ENCODE measurements at places on chromosomes 1 and 21. TPM values are rescaled to one million over a fixed set of nuclear protein-coding genes. Genes with fewer than 3 reads are reported as not detected.
A peak's percentile ranks its signal among the peaks of the same experiment; 100 is the strongest.

ADAMTS4 gene
- 2.9 TPM for total RNA-seq

TRIM33 gene
- total RNA-seq, result 39.3 TPM

GRCh38 chr1:205970486-205970885 lies 27.2 kb upstream of the SLC26A9 start:
- no peak overlapping the region for H3K27ac ChIP-seq
- no peak for DNase-seq
- no peaks in the 10 kb centered on the region for H3K36me3 ChIP-seq
- no peaks in the 10 kb centered on the region for H3K4me1 ChIP-seq

GRCh38 chr1:12711536-12711935 lies 4.4 kb upstream of the AADACL3 start:
- H3K4me1 ChIP-seq, result no peaks in the 10 kb centered on the region
- DNase-seq, result no peak
- no peak overlapping the region for H3K4me3 ChIP-seq
- no peaks in the 10 kb centered on the region for H3K36me3 ChIP-seq

DNA sequence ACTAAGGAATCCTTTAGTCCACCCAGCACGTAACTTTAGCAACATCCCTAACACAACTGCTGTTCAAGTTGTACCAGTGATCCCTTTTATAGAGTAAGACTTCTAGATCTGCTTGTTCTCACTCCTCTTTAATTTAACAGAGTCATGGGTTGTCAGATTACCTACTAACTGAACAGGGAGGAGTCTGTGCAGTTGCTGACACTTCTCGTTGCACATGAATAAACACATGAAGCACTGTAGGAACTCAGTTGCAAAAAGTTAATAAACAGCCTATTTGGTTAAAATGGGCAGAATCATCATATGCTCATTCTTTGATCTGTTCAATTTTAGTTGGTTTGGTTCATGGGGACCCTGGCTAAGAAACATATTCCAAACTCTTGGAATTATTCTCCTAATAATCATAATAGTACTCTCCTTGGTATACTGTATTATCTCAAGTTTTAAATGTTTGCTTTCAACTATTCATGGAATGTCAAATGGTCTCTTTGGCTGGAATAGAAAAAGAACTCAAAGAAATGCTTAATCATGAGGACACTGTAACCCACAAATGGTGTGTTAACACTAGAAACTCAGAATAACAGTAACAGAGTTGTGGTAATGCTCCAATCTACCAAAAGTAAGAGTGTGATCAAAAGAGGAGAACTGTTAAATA lies 15.6 kb downstream of the PLPPR5 start:
- no peak overlapping the region for H3K27ac ChIP-seq
- no peaks in the 10 kb centered on the region for H3K4me1 ChIP-seq
- H3K4me3 ChIP-seq, result no peak overlapping the region
- H3K27me3 ChIP-seq, result no peaks in the 10 kb centered on the region

DNA sequence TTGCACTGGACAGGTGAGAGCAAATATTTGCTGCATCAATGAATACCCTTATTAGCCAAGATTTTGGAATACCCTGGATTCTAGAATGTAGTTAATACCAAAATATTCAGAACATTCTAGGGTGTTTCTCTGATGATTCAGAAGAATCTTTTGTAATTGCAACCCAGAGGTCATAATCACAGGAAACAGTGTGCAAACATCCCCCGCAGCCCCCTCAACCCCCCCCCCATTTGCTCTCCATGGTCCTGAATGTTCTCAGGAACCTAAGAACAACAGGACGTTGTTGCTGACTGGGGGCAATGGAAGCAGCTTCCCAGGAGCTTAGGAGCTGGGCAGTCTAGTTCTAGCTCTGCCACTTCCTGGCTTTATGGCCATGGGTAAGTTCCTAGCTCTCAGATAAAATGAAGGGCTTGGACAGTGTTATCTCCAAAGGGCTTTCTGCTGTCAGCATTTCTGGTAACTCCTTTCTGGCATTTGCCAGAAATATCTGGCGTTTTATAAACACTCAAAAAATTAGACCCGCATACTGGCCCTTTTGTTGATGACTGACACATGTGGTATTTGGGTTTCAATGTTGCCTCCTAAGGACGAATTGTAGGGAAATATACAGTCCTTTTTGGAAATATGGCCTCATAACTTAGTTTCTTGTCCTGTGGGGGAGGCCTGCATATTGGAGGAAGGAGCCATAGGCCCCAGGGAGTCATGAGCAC lies 178.6 kb downstream of the RRAGC start:
- H3K27ac ChIP-seq, result no peak overlapping the region
- H3K36me3 ChIP-seq, result no peaks in the 10 kb centered on the region
- DNase-seq, result no peak
- no peak overlapping the region for H3K4me3 ChIP-seq

FMO1 gene
- not detected for total RNA-seq

DNA sequence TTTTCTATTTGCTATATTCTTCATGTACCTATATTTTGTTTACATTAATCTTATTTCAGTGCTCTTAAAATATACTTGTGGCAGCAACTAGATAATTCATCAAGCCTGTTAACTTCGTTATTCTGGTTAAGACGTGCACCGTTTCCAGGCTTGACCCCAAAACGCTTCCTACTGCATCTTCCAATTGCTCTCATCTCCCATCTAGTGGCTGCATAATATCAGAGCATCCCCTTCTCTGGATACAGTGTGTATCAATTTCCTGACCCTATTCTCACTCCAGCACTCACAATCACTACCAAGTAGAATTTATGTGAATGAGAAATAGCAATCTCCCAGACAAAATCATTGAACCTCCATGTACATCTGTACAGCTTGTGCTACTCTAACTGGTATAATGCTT lies 1280.3 kb upstream of the B3GALT2 start:
- H3K27ac ChIP-seq, result no peak overlapping the region
- no peaks in the 10 kb centered on the region for H3K4me1 ChIP-seq
- H3K36me3 ChIP-seq, result no peaks in the 10 kb centered on the region
- DNase-seq, result no peak

- no peaks in the 10 kb centered on the region for H3K4me1 ChIP-seq
- H3K27me3 ChIP-seq, result no peaks in the 10 kb centered on the region
- H3K4me3 ChIP-seq, result no peak overlapping the region
- H3K36me3 ChIP-seq, result no peaks in the 10 kb centered on the region
These were observed 112.3 kb downstream of the HLX start for GRCh38 chr1:220991506-220991905.

DNA sequence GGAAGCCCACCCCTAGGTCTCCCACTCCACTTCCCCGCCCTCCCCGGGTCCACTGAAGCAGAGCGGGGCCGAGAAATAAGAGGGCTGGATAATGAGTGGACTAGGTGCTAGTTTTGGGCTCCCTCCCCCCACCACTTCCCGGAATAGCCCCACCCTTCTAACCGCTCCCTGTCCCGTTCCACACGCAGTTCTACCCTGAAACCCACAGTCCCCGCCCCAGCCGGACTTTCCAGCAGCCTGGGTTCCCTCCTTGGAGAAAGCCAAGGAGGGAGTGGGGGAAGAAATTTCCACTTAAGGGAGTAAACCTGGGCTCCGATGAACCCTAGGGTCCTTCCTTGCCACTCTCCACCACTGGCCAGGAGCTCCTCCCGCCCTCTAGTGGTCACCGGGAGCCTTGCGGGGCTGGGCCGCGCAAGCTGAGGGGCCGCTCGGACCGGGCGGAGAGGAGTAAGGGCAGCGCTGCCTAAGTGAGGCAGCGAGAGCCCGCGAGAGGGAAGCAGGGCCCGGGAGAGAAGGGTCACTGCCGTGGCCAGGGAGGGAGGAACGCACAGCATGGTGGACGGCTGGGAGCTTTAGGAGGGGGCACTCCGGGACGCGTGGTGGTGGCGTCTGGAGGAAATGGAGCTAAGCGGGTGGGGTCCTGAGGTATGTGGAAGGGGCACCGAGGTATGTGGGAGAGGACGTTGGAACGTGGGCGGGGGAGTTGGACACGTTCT lies 14.3 kb downstream of the THBS3 start:
- no peaks in the 10 kb centered on the region for H3K36me3 ChIP-seq
- peak; percentile 58 for DNase-seq
- H3K4me1 ChIP-seq, result peaks cover 25% of the 10 kb centered on the region
- no peaks in the 10 kb centered on the region for H3K27me3 ChIP-seq

CFAP45 gene
- 2.8 TPM for total RNA-seq

- no peaks in the 10 kb centered on the region for H3K36me3 ChIP-seq
- peaks cover 3% of the 10 kb centered on the region for H3K27me3 ChIP-seq
- peaks cover 4% of the 10 kb centered on the region for H3K4me1 ChIP-seq
- no peak for DNase-seq
These were observed 1.0 kb downstream of the RNF223 start for GRCh38 chr1:1072849-1073742.

OR2T5 gene
- total RNA-seq, result not detected

GRCh38 chr1:11062965-11063401 lies 3.2 kb upstream of the SRM start:
- no peaks in the 10 kb centered on the region for H3K27me3 ChIP-seq
- H3K27ac ChIP-seq, result no peak overlapping the region
- H3K4me1 ChIP-seq, result peaks cover 19% of the 10 kb centered on the region
- DNase-seq, result no peak
- no peak overlapping the region for H3K4me3 ChIP-seq
